T47D (cell line): ENCODE measurements at places on chromosomes 4 and X.

DNA sequence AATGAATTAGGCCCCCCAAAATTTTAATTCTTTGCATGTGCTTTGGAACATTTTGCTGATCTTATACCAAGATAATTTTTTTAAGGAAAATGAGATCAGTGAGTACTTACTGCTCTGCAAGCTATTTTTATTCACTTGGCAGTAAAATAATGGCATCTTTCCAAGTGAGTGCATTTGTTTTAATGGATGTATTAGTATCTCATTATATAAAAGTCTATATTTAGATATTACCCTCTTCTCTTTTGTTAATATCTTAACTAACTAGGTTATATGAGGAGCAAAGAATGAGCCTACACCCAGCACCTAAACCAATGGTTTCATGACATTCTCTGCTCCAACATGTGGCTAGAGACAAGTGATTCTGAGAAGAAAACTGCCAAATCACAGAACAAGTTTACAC lies 21.1 kb upstream of the ARAF start:
- DNase-seq = no peak

DNA sequence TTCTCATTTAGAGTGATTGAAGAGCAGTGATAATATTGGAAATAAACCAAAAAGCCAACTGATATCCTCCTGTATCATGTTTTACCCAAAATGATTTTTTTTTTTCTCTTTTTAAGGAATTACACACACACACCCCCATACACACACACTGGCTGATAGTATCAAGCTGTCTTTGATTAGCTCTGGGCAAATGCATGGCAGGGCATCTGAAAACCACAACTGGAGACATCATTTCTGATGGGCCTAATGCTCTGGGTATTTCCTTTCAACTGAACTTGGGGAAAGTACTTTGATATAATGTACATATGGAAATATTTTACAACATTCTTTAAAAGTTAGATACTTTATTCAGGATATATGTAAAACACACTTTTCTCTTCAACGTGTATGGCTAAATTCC lies 14.2 kb upstream of the OSTC start:
- DNase-seq = no peak

GRCh38 chrX:57906790-57907189 lies 3.5 kb downstream of the ZXDA start:
- DNase-seq = no peak

DNA sequence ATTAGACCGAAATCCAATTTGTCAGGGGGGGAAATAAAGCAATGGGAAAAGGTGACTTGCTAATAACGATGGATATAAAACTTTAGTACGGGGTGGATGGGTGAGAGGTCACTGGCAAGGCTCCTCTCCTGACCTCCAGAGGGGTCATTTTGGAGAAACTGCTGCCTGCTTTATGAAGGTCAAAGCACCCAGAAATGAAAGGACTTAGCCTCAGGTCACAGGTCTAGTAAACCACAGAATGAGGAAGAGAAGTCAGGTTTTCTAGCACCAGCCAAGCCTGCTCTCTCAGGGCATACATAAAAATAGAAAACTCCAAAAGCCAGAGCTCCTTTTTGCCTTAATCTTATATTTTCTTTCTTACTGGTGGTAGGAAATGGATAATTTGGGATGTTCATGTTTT lies 134.2 kb downstream of the SHROOM3 start:
- DNase-seq = peak; percentile 87

DNA sequence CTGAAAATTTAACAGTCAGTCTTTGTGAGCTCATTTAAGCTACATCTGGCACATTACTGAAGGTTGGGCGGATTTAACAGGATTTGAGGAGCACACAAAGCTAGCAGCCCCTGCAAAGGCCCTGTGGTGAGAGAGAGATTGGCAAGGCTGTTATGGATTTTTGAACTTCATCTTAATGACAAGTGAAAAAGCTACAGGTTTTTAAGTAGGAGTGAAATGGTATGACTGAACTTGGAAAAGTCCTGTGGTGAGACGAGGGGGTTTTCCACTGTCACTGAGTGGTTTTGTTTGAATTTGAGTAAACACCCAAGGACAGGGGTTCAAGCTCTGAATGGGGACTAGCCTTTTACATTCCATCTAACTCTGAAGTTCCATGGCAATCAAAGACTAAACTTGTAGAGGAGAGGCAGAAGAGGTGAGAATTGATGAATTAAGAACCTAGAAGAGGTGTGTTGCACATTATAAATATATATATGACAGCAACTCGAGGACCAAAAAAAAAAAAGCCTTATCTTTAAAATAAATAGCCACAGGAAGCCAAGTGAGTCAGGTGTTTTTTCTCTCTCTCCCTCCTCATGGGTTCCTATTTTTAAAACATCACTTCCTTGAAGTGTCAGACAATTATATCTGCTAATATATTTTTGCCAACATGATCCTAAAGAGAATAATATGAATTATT lies 47.8 kb upstream of the CLNK start:
- no peak for DNase-seq

DNA sequence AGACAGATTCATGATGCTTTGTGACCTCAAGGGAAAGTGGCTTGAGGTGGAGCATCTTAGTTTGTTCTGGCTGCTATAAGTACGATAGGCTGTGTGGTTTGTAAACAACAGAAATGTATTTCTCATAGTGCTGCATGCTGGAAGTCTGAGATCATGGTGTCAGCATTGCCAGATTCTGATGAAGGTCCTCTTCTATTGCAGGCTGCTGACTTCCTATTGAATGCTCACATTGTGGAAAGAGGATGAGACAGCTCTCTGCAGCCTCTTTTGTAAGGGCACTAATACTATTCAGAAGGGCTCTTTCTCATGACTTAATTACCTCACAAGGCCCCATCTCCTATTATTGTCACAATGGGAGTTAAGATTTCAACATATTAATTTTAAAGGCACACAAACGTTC lies 1674.0 kb upstream of the PCDH7 start:
- DNase-seq = no peak

DNA sequence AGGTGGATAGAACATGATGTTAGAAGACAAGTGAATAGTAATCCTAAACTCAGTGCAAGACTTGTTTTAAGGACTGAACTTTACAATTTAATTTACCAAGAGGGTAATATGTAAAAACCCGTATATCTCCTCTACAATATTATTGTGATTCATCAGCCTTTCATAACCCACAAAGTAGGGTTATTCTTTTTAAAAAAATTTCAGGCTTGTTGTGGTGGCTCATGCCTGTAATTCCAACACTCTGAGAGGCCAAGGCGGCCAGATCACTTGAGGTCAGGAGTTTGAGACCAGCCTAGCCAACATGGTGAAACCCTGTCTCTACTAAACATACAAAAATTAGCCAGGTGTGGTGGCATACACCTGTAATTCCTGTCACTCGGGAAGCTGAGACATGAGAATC lies 7.2 kb downstream of the IBSP start:
- no peak for DNase-seq

DNA sequence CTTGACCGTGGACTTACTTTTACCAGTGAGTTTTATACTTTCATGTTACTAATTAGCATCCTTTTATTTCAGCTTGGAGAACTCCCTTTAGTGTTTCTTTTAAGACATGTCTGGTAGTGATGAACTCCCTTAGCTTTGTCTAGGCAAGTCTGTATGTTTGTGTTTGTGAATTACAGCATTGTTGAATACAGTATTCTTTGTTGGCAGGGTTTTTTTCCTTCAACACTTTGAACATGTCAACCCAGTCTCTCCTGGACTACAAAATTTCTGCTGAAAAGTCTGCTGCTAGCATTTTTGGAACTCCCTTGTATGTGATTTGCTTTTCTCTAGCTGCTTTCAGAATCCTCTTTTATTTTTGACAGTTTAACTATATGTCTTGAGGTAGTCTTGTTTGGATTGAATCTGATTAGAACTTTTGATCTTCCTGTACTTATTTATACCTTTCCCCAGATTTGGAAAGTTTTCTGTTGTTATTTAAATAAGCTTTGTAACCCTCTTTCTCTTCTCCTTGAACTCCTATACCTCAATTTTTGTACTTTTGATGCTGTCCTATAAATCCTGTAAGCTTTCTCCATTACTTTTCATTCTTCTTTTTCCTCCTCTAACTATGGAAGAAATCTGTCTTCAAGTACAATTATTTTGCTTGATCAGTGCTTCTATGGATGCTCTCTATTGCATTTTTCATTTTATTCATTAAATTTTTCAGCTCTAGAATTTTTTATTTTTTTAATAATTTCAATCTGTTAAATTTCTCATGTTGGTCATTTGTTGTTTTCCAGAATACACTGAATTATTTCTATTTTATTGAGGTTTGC lies 14.1 kb downstream of the PAPSS1 start:
- no peak for DNase-seq

- peak; percentile 20 for DNase-seq
These were observed 475.6 kb downstream of the PCDH10 start for GRCh38 chr4:133624744-133625143.

GRCh38 chrX:87525771-87526229 lies 8.2 kb downstream of the KLHL4 start:
- DNase-seq = no peak

DNA sequence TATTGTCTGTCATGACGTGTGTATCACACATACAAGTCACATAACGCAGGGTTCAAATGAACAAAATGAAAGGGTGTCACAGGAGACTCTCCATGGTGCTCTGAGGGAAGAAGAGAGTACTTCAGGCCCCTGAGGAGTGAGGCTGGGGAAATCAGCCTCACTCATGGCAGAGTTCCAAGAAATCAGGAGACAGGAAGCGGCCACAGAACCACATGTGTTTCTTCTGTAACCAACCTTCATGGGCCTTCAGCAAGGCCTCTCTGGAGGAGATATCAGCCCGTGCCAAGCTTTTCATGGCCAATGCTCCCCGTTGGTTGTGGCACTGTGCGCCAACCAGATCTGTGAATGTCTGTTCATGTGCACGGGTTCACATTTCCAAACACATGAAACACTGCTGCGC lies 76.0 kb downstream of the NAT8L start:
- DNase-seq = no peak

- DNase-seq = no peak
These were observed 128.9 kb downstream of the SH3KBP1 start for GRCh38 chrX:19758539-19758938.

- no peak for DNase-seq
These were observed 11.7 kb downstream of the CTPS2 start for GRCh38 chrX:16700734-16701133.

DNA sequence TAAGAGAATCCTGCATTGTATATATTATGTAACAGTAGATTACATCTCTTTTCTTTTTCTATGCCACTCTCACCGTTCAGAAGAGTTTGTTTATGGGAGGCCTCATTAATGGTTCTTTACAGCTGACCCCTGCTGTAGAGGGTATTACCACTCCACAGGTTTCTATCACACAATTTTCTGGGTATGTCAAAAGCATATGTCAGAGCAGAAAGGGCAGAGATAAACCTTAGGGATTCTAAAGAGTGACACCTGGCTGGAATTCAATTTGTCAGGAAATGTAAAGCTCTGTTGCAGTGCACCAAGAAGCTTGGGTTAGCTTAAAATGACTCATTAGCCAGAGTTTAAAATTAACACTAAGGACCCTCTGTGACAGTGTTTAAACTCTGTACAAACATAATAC lies 658.7 kb downstream of the PCDH18 start:
- no peak for DNase-seq

GRCh38 chrX:150683112-150683511 lies 10.1 kb upstream of the MTMR1 start:
- no peak for DNase-seq

DNA sequence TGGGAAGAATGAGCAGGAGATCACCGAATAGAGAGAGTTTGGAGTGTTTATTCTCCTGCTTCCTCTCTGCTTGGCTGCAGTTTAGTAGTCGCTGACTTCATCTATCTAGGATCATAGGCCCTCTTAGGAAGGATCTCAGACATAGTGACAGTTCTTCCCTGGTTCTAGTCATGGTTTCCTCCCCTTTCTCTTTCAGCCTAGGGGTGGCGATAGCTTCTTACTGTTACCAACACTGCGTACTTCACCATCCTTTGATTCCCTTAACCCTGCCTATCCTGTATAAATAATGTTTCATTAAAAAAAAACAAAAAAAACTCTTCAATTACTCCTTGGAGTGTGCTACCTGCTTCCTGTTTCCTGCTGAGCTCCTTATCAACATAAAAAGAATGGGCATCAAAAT lies 103.8 kb downstream of the DDX53 start:
- DNase-seq = no peak

- no peak for DNase-seq
These were observed 132.5 kb downstream of the AFF1 start for GRCh38 chr4:87067124-87067885.

GRCh38 chr4:186104114-186104889 lies at the start of gene FAM149A:
Gene FAM149A, plus strand, starts transcription at chr4:186104704.
- DNase-seq = no peak

- DNase-seq = no peak
These were observed 958.0 kb upstream of the PCDH7 start for GRCh38 chr4:29762151-29762550.

- DNase-seq = no peak
These were observed 57.5 kb upstream of the ZCCHC13 start for GRCh38 chrX:74246524-74246923.

DNA sequence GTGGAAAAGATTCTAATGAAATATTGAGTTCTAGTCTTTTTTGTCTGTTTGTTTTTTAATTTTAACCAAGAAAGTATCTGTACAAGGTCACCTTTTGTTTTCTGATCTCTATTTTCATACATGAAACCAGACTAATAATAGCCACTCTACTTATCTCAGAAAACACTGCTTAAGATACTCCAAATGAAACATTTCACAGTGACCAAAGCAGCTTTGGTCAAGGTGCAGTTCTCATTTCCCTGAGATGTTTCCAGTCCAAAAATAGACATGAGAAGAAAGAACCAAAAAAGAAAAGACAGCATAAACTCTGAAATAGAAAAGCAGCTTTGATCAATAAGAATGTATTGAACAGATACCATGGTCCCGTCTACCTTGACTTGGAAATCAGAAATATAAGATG lies 782.8 kb downstream of the RAB28 start:
- DNase-seq = no peak

GRCh38 chrX:17758382-17758781 lies 21.1 kb downstream of the SCML1 start:
- DNase-seq = no peak

- no peak for DNase-seq
These were observed 298.8 kb downstream of the TEX13A start for GRCh38 chrX:104921584-104922205.

- no peak for DNase-seq
These were observed 5.7 kb upstream of the XK start for GRCh38 chrX:37679888-37680287.

- peak; percentile 69 for DNase-seq
These were observed at the start of gene TSPAN5 for GRCh38 chr4:98658287-98659105. Gene TSPAN5, minus strand, starts transcription at chr4:98658611.

- DNase-seq = no peak
These were observed 85.9 kb upstream of the HELT start for GRCh38 chr4:184932343-184932742.

GRCh38 chrX:138411048-138411447 lies 300.5 kb downstream of the FGF13 start:
- DNase-seq = no peak
